NT2/D1 (cell line): ENCODE measurements at places on chromosomes 3 and 15.
A peak's percentile ranks its signal among the peaks of the same experiment; 100 is the strongest.

GRCh38 chr3:13025090-13025489 is 48.1 kb downstream of the IQSEC1 start:
- no peak for DNase-seq

DNA sequence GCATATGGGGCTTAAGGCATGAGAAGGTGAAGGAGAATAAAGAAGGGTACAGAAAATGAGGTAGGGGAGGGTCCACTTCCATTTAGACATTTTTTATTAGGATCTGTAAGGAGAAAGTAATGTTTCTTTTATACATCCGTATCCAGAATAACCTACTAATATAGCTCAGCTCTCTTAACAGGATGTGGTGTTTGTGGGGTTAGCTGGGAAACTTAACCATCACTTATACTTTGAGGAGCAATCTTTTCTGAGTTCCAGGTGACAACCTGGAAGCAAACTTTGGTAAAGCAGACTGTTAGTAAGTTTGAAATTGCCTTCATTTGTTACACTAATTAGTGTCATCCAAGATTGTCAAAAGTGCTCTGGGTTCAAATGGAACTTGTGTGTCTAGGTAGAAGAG is 36.6 kb downstream of the BUB1B start:
- no peak for DNase-seq

GRCh38 chr3:167811031-167811430 is 75.5 kb downstream of the SERPINI1 start:
- DNase-seq = no peak

DNA sequence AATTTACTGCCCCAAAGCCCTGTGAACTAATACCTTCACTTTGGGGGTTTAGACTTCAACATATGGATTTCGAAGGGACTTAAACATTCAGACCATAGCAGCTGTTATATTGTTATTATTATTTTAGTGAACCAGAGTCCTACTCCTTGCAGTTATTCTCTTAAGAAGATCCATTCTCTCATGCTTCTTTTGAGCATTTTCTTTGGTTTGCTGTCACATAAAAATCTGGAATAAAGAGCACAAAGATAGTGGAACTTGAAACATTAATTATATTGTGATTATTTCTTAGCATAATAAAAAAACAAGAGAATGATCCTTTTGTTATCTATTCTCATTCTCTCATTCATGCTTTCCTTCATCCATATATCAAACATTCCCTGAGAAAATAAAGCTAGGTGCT is 166.4 kb upstream of the GBE1 start:
- DNase-seq = no peak

DNA sequence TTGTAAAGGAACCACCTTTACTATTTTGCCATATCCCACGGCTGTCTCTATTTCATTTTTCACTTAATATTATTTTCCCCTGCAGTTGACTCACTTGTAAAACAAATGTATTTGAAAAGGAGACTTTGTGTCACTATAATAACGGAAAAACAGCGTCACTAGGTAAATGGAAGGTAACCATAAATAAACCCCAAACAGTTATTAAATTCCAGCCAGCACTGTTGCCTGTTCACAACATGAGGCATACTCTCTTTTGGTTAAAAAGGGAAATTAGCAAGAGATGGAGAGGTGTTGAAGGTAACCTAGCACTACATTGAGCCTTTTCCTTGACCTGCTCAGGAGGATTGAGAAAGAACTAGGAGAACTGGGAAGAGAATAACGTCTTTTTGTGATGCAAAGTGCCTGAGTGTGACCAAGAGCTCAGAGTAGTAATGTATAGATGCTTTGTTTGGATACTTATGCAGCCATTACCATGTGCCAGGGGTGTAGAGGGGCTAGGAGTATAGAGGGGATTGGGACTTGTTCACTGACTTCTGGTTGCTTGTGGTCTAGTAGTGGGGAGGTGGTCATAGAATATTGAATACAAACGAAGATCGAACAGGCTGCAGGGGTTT is 19.6 kb downstream of the FLNB start:
- no peak for DNase-seq

DNA sequence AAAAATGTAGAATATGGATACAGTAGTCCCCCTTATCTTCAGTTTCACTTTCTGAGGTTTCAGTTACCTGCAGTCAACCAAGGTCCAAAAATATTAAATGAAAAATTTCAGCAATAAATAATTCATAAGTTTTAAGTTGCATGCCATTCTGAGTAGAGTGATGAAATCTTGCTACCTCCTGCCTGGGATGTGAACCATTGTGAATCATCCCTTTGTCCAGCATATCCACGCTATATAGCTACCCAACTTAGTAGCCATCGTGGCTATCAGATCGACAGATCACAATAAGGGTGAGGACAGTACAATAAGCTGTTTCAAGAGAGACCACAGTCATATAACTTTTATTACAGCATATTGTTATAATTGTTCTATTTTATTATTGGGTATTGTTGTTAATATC is 1.2 kb upstream of the LARS2 start:
- DNase-seq = no peak

DNA sequence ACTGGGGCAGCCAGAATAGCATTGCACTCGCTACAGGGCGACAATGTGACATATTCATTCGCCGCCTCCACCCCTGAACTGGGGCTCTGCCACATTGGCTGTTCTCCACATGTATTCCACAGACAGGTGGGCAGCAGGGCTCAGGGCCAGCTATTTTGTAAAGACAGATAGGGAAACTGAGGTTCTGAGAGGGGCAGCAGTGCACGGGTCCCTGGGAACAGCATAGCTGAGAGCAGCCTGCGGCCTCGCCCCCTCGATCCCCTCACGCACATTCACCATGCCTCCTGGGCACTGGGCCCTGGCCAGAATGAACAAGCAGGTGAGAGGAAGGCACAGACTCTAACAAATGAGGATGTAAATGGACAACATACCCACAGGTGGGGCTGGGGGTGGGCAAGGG is 75.0 kb upstream of the SPATA12 start:
- no peak for DNase-seq

DNA sequence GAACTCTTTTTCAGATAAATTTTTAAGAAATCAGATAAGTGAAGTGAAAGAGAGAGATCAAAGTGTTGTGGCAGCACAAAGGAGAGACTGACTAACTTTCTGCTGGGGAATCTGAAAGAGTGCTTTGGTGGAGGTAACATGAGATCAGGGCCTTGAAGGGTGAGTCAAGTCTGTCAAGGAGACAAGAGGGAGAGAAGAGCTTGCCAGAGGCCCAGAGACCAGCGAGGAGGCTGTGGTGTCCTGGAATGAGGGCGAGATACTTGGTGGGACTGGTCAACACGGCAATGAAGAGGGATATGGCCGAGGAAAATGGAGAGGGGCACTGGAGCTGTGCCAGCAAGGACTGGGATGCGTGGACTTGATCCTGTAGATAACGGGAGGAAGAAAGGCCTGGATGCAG is 4.6 kb downstream of the TADA3 start:
- DNase-seq = no peak

GRCh38 chr3:22360164-22360563 is 609.2 kb upstream of the ZNF385D start:
- DNase-seq = no peak

GRCh38 chr3:102905811-102906210 is 471.0 kb downstream of the ZPLD1 start:
- DNase-seq = no peak

GRCh38 chr3:69659180-69659910 is 79.9 kb upstream of the MITF start:
- DNase-seq = no peak

DNA sequence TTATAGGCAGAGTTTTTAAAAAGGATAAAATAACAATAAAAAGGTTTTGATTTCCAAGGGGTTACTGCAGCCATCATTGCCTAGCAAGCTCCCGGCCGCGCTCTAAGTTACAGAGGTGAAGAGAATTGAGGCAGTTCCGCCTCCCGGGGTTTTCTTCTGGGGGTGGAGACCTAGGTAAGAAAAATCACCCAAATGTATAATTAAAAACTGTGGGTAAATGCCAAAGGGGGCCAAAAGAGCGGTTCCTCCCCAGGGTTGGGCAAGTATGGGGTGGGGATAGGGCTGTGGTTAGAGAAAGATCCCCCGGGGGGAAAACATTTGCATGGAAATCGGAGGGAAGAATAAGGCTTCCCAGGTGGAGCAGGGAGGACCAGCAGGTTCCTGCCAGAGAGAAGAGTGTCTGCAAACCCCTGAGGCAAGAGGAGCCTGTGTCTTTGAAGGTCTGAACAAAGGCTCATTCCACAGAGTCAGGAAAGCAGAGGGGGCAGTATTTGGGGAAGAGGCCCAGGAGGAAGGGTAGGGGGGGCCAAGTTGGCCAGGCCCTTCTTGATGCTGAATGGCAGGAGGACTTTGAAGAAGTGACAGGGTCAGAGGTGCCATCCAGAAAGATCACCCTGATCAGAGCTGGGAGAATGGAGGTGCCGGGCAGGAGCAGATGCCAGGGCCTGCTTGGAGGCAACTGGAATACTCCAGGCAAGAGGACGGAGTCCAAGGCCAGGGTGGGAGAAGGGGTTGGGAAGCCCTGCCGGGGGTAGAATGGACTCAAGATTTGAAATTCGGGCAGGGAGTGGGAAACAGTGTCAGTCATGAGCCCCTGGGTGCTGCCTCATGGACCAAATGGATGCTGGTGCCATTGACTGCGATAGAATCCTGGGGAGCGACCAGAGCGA is 152.9 kb upstream of the RGMA start:
- peak; percentile 88 for DNase-seq

DNA sequence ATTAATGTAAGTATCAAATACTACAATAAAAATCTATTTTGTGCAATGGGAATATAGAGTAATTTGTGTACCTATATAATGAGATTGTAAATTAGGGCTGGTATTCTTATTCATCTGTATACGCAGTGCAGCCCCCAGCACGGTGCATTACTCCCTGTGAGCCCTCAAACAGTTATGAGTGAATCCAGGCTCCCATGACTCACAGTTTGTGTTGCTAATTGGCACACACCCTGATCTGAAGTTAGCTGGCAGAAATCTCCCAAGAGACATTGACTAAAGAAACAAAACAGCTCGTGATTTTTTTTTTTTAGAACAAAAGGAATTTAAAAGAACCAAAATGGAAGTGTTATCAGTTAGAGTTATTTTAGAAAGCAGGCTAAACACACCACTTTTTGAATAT is 15.7 kb downstream of the GK5 start:
- no peak for DNase-seq

DNA sequence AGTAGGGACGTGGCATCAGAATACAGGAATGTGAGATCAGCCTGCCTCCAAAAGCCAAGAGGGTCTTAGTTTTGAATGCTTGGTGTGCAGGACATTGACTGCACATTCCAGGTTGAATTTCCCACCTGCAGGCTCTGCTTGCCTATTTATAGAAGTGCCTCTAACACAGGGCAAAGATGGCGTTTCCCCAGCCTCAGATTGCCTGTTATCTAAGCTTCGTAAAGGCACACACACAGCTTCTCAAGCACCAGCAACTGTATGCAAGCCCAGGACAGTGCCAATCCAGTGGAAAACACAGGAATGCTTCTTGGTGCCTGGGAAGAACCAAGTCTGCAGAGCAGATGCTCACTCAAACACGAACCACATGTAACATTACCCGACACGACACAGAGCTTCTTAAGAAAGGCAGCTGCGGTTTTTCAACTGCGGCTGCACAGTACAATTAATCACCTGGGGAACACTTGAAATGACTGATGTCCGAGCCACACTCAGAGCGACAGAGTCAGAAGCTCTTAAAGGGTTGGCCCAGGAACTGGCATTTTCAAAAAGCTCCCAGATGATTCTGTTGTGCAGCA is 90.0 kb upstream of the ANKRD34C start:
- DNase-seq = no peak

- no peak for DNase-seq
Measured at GRCh38 chr15:78616506-78616905, 4.3 kb downstream of the CHRNA3 start.

GRCh38 chr15:82950746-82951370 is 1.7 kb downstream of the HOMER2 start:
- DNase-seq = no peak

DNA sequence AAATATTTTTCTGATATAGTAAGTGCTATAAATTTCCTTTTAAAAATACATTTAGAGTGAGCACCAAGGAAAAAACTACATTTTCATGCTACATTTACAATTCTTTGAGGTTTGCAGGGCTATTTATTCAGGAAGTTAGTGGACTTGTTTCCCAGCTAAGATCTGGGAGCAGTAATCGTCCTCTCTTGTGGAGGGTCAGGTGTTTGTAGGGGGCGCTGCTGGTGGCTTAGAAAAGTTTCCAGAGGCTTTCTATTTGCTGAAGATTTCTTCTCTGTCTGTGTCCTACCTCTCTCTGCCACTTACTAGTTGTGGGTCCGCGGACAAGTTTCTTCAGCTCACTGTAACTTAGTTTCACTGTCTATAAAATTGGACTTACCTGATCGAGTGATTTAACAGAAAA is 163.9 kb downstream of the PEX5L start:
- no peak for DNase-seq

DNA sequence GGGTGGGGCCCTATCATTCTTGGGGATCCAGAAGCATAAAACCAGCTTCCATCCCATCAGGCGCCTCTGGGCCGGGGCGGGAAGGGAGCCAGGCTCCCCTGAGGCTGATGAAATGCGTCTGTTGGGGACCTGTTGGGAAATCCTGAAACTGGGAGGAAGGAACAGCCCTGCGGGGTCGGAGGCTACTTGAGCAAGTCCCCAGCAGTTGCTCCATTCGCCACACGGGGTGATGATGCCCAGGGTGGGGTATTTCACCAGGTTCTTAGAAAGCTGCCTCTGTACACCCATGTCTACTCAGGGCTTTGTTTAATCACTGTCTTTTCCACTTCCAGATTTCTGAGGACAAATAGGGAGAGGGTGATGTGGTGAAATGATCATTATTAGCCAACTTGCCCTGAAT is 25.4 kb upstream of the TSEN2 start:
- DNase-seq = no peak

GRCh38 chr3:14913071-14913925 is 34.1 kb upstream of the NR2C2 start:
- DNase-seq = no peak

- peak; percentile 78 for DNase-seq
Measured at GRCh38 chr15:89419370-89419984, 76.9 kb downstream of the RHCG start.
